ENCODE measurements at places on chromosomes 1 and 21. TPM values are rescaled to one million over a fixed set of nuclear protein-coding genes. Genes with fewer than 3 reads are reported as not detected.

DNA sequence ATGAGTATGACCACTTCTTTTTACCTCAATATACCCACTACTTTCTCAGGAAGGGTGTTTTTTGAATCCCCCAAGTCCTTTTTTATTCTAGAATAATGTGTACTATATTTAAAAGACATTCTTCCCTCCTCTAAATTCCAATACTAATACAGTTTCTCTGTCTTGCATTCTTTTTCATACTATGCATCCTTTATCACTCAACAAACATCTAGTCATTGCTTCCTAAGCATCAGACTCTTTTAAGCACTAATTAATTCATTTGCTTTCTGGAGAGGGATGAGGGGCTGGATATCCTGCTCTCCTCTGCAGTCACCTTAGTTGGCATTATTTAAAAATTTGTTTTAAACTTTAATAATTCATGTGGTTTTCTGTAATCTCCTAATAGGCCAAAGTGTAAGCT, 838.8 kb downstream of the KCNT2 start:
- DNase-seq = no peak

Gene CFAP74
- polyA plus RNA-seq = 0.29 TPM

DNA sequence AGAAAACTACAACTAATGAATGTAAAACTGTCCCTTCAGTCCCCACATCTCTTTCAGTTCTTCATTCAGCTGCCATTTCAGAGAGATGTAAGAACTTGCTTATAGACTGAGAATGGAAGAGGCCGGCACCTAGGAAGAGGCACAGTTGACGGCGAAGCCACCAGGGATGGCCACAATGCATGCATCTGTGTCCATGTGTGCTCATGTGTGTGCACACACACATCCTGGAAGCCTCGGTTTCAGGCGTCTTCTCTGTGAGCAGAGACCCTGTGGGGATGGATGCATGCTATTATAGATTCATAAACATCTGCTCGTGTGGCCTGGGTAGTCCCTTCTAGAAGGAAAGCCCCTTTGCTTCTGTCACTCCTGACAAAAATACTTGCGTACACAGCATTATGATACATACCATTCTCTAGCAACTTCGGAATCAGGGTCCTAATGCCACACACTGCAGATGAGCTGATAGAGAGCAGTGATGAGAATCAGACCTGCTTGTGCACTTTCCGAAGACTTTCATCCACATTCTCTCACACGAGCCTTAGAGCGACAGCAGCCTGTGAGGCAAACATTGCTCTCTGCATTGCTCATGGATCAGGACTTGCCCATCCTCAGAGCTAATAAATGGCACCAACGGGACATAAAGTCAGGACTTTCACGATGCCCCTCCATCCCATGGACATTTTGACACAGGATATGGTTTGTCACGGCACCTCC, 12.4 kb upstream of the GPR61 start:
- no peak for DNase-seq

Gene RYR2
- polyA plus RNA-seq = 1.4 TPM

Gene HLX
- 10.3 TPM for polyA plus RNA-seq

DNA sequence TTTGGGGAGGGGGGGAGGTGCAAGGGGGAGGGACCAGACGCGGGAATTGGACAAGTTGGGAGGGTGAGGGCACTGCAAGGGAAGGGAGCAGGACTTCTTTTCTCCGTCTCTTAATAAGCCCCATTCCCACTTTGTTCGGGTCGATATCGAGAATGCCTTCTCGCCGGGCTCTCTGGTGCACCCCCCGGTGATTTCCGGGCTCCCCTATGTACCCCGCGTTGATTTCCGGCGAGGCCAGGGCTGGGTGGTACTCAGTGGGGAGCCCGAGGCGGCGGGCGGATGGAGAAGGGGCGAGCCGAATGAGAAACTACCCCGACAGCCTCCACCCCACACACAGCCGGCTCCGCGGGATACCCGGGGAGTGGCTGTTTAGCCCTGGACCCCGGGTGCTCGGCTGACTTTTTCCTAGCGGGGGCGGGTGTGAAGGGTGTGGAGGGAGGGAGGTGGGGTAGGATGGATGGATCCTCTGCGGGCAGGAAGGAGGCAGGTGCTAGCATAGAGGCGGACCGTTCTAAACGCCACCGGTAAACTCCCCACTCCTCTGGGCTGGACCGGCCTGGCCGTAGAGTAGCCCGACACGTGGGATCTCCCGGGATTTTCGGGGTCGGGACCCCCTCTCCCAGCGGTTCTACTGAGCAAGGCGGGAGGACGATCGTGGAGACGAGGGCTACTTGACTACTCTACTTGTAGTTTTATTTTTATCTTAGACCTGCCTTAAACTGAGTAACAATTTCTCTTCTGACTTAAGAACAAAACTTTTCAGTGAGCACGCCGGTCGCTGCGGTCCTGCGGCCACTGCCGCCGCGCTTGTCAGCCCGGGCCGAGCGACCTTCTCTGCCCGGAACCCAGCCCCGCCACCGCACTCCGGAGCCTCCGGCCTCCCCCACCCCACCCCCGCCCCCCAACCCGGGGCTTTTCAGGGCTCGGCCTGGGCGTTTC, 1.0 kb downstream of the RNF220 start:
- DNase-seq = no peak

Gene TEDDM1
- polyA plus RNA-seq = 0.12 TPM

DNA sequence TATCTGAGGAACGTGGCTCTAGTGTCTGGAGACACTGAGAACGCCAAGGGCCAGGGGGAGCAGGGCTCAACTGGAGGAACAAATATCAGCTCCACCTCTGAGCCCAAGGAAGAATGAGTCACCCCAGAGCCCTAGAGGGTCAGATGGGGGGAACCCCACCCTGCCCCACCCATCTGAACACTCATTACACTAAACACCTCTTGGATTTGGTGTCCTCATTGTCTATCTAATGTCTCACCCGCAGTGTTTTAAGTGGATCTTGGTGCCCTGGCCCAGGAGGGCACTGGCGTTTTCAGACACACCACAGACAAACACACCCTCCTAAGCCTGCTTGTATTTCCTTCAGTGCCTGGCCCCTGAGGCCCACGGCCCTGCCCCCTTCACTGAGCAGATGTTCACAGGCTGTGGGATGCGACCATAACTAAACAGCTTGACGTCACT, 2.2 kb upstream of the FALEC start:
- DNase-seq = no peak

Gene CACNA1S
- 0.40 TPM for polyA plus RNA-seq

DNA sequence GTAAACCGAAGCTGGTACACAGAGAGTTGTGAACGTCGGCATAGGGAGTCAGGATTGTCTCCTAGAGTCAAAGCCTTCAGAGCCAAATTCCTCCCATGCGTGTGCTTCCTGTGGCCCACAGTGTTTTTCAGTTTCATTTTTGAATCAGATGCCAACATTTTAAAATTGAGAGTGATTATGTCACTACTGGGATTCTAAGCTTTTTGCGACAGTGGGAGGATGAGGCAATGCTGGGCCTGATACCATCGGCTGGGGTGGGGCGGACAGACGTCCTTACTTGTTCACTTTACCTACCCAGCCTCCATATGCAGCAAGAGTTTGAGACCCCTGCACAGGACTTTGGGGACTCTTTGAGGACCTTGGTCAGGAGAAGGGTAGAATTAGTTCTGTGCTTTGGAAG, 1.3 kb upstream of the KLHDC7A start:
- DNase-seq = no peak

GRCh38 chr1:162590686-162591085, 29.2 kb downstream of the UAP1 start:
- DNase-seq = no peak

Gene MPZL1
- polyA plus RNA-seq = 139 TPM

DNA sequence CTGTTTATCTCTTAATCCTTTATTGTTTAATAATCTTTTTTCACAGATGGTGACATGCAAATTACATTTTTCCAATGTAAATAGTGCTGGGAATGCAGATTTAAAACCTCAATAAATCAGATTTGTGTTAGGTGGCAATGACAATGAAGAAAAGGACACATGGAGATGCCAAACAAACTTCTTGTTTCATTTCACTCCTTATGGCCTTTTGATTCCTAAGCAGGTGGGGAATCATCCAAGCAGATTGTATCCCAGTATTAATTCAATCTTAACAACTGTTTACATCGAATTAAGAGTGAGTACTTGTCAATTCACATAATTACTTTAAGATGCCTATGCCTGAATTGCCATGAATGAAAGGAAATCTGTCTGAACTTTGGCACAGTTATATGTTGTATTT, 98.9 kb upstream of the RGS18 start:
- no peak for DNase-seq

DNA sequence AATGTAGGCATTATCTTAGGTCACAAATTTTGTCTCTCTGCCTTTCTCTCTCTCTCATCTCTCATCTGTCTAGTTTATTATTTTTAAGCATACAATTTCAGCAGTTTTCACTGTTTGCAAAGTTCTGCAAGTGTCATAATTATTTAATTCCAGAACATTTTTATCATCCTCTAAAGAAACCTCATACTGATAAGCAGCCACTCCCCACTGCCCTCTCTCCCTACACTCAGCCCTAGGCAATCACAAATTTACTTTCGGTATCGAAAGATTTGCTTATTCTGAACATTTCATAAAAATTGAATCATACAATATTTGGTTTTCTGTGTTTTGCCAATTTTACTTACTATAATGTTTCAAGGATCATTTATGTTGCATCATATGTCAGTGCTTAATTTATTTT, 16.6 kb downstream of the OR6Y1 start:
- DNase-seq = no peak

Gene RNF186
- polyA plus RNA-seq = 0.34 TPM

Gene C1orf122
- 23.6 TPM for polyA plus RNA-seq

DNA sequence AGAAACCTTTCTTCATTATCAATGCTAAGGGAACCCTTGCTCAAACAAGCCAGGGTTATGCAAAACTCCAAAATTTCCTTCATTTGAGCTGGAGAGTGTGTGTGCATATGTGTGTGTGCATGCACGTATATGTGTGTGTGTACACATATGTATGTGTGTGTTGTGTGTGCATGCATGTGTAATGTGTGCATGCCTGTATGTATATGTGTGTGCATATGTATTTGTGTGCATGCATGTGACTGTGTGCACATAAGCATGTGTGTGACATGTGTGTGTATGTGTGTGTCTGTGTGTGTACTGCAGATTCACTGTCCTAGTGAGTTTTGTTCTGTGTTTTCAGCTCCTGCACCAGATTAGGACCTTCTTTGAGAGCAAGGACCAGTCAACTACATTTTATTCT, 28.2 kb downstream of the PAX7 start:
- no peak for DNase-seq

DNA sequence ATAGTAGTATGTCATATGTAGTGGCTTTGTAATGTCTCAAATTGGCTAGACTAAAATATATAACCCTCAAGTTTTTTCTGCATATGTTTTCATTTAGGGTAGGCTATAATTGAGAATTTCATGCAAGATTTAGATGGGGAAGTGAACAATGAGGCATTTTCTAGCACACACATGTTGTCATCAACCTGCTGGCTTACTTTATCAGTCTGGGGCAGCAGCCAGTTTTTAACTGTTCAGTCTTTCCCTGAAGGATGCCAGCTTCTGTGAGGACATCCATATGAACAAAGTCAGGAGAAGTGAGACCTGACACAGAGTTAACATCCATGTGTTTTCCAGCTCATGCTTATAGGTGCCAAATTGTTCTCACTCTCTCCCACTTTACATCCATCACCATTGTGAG, 74.7 kb upstream of the OLFM3 start:
- DNase-seq = no peak

DNA sequence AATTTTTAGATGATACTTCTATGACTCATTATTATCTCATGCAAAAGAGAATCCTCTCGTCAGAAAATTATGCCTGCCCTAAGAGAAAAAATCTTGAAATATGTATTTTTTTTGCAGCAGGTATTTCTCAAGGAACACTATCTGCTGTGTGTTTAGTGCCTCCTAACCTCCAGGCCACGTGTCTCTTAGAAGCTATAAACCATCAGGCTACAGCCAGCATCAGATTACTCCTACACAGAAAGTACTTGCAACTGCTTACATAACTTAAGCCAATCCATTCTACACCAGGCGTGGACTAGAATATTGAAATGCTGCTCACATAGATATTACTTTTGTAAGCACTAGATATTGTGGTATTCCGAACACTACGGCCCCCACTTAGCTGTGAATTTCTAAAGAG, 933.4 kb downstream of the PLA2G4A start:
- no peak for DNase-seq

GRCh38 chr1:198794498-198794897, 155.7 kb downstream of the PTPRC start:
- DNase-seq = no peak

GRCh38 chr1:197519741-197520334, 251.8 kb downstream of the CRB1 start:
- no peak for DNase-seq

GRCh38 chr1:173356191-173356762, 120.9 kb upstream of the PRDX6 start:
- no peak for DNase-seq

Gene ASCL5
- 0.31 TPM for polyA plus RNA-seq

All from right renal pelvis (tissue), 4 donors.